Right cardiac atrium (tissue), 5 donors: ENCODE measurements at places on chromosomes 12 and 14. TPM values are rescaled to one million over a fixed set of nuclear protein-coding genes. Genes with fewer than 3 reads are reported as not detected.

Gene TMPRSS12
- not detected for polyA plus RNA-seq

Gene PPFIA2
- 0.66 TPM for polyA plus RNA-seq

- DNase-seq = no peak
Observed at GRCh38 chr12:32714772-32715171, 35.7 kb downstream of the DNM1L start.

Gene ZNF140
- polyA plus RNA-seq = 10.3 TPM

Gene TMEM253
- 0.57 TPM for polyA plus RNA-seq

- DNase-seq = no peak
Observed at GRCh38 chr14:94836849-94837248, 66.9 kb upstream of the GSC start.
